ENCODE measurements at places on chromosomes 11 and 22.

GRCh38 chr11:22681281-22681812 lies 14.9 kb downstream of the GAS2 start:
- DNase-seq: no peak

GRCh38 chr11:1877211-1878136 lies 14.2 kb downstream of the PRR33 start:
- DNase-seq: peak; percentile 65

DNA sequence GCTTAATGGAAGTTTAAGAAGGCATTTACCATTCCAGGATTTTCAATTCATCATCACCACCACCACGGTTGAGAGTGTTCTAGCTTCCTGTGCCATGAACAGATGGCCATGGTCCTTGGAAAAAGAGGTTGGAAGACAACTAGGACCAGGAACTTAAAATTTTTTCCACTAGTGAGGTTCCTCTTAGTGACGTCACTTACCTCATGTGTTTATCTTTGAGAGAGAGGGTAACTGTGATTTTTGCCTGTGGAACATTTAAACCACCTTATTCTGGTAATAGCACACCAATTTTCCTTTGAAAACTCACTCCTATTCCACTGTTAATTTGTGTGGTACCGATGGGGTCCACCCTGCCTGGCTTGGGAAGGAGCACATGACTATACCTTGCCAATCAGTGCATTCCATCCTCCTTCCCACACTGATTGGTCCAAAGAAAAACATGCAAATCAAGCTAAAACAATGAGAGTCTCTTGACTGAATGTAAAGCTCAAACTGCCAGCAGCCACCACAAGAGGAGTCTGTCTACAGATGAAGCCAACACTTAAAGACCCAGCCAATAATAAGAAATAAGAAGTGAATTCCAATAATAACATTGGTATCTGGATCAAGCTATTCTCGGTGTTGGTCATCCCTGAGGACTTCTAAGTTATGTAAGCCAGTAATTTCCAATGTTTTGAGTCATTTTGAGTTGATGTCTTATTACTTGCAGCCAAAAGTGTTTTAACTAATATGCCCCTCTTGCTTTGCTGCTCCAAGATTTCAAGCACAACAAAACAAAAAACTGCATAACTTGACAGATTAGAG lies 111.8 kb downstream of the MPPED2 start:
- DNase-seq: no peak

DNA sequence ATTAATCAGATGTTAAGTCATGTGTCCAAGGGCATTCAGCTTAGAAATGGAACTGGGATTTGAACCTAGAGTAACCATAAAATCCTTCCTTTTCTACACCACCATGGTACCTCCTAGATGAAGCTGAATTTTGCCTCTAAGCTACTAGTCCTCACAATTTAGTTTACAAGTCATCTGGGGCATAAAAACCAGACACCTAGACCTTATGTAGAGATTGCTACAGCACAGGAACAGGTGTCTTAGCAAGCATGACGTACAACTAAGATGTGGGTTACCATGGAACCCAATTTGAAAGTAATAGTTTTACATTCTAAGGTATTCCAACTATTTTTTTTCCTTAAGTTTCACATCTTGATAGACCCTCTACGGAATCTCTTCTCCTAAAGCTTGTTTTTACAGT lies 9.2 kb downstream of the TMEM216 start:
- DNase-seq: no peak

DNA sequence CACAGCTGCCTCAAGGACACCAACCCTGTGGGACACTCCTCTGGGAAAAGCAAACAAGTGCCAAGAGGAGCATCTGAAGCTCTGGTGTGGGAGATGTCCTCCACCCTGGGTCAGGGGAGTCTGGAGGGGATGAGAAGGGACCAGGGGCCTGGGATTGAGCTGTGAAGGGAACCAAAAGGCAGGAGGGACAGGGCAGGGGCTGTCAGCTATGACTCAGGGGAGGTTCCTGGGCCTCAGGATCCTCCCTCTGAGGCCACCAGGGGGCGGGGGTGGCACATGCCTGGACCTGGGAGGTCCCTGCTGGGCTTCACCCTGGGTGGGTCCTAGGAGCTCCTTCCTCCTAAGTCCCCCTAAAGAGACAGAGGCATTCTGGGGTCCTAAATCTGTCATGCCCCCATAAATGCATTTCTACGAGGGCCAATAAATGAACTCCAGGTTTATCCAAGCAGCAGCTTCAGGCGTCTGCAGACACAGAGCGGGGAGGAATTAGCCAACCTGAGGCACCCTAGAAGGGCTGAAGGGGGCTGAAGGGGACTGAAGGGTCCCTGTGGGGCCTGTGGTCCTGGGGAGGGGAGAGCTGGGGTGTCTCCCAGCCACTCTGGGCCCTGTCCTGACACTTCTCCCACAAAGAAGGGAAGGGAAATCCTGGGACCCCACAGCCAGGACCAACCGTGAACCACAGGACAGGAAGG lies 31.9 kb upstream of the IGLL5 start:
- no peak for DNase-seq

Measured in muscle of arm (tissue), 14 donors.